ENCODE measurements at places on chromosomes 5 and 9.
A peak's percentile ranks its signal among the peaks of the same experiment; 100 is the strongest.

- DNase-seq, result no peak
Measured at GRCh38 chr5:95177456-95177855, 107.4 kb downstream of the MCTP1 start.

GRCh38 chr9:25678846-25679360 is 659 bp upstream of the TUSC1 start:
- no peak for DNase-seq

- DNase-seq, result no peak
Measured at GRCh38 chr9:124291801-124292396, 34.1 kb downstream of the NEK6 start.

GRCh38 chr5:38697013-38697412 is 140.6 kb upstream of the LIFR start:
- DNase-seq, result peak; percentile 3

GRCh38 chr5:9829621-9830020 is 199.5 kb upstream of the TAS2R1 start:
- DNase-seq, result no peak

- DNase-seq, result no peak
Measured at GRCh38 chr9:84317563-84317962, 23.0 kb downstream of the SLC28A3 start.

DNA sequence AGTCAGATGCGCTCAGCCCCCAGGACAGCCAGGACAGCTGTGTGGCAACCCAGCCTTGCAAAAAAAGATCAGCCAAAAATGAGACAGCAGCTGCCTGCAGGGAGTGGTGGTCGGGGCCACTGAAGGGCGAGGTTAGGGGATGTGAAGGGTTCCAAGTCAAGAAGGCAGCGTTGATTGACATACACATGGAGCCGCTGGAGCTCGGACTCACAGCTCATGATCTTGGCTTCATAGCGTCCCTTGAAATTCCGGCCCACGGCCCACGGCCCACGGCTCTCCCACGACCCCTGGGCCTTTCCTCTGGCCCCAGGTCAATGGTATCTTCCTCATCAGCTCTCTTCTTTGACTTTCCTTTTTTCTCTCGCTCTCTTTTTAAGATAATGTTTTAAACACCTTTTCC is 390.0 kb upstream of the IRX4 start:
- DNase-seq, result no peak

- DNase-seq, result no peak
Measured at GRCh38 chr5:154276973-154277331, 86.4 kb downstream of the GALNT10 start.

GRCh38 chr9:122860319-122861142 is 32.1 kb upstream of the PDCL start:
- no peak for DNase-seq

DNA sequence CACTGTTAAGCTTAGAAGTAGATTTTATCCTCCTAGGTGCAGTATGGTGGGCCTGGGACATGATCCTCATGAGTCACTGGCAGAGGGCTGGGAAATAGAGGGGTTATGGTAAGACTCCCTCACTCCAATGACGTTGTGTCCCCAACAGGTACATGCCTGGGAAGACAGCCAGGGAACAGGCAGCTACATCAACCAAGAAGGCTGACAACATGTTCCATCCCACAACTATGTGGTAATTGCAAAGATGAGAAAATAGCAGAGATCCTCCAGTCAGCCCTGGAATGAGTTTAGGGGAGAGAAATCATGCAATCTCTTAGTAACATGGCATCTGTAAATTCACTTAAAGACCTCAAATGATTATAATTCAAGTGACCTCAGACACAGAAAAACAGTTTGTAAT is 114.4 kb upstream of the LIFR start:
- DNase-seq, result no peak

DNA sequence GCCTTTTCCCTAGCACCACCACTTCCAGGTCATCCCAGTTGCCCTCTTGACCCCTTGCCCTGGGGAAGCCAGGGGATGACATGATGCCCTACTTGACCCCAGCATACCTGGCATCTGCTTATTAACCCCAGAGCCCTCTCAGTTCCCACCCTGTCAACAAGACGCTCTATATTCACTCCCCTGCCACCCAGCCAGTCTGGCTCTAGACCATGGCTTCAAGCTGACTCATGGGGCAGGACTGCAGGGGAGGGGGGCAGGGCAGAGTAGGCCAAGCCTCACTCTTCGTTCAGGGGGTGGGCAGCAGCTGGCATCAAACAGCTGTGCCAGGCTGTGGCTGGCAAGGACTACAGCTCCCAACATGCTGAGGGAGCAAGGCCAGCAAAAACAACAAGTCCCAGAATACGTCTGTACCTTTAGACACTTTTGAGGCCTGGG is 5.3 kb downstream of the ATOSB start:
- DNase-seq, result no peak

DNA sequence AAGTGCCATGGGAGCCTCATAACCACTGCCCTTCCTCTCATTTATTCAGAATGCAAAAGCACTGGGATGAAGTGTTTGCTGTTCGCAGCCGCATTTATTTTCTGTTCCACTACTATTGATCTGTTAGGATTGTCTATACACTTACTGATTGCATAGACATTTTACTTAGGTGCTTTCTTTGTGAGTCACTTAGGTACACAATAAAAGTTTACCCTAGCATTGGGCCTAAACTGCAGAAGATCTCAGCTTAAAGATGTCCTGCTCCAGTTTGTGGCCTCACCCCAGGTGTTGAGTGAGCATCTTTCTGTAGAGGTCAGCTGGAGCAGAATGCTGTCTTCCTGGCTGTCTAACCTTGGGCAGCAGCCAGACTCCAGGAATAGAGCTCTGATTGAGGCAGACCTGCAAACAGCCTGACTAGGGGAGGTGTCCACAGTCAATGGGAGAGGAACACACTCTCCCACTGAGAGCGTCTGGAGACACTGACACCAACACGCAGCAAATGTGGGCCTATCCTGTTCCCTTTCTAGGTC is 54.0 kb downstream of the GPR21 start:
- DNase-seq, result no peak

- DNase-seq, result no peak
Measured at GRCh38 chr9:128145951-128146351, 3.3 kb upstream of the LCN2 start.

- DNase-seq, result no peak
Measured at GRCh38 chr5:158765407-158765806, 334.3 kb downstream of the EBF1 start.

DNA sequence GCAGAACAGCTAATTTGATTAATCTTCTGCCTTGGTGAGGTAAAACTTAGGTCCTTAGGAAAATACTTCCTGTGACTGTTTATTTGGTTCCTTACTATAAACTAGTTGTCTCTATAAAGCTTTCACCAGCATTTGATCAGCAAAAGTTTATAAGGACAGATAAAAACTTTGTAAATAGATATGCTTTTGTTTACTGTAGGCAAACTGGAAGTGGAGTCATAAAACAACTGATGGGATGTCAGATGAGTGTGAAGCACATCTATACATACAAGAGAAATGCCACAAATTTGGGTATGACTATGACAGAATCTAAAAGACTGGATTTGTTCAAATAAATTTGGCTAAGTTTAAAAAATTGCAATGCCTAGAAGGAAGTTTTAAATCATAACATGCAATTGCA is 5.5 kb downstream of the PTGER4 start:
- DNase-seq, result no peak

- no peak for DNase-seq
Measured at GRCh38 chr5:116242343-116242742, 157.5 kb downstream of the COMMD10 start.

GRCh38 chr5:95583992-95584391 is 29.1 kb downstream of the ARSK start:
- DNase-seq, result no peak

DNA sequence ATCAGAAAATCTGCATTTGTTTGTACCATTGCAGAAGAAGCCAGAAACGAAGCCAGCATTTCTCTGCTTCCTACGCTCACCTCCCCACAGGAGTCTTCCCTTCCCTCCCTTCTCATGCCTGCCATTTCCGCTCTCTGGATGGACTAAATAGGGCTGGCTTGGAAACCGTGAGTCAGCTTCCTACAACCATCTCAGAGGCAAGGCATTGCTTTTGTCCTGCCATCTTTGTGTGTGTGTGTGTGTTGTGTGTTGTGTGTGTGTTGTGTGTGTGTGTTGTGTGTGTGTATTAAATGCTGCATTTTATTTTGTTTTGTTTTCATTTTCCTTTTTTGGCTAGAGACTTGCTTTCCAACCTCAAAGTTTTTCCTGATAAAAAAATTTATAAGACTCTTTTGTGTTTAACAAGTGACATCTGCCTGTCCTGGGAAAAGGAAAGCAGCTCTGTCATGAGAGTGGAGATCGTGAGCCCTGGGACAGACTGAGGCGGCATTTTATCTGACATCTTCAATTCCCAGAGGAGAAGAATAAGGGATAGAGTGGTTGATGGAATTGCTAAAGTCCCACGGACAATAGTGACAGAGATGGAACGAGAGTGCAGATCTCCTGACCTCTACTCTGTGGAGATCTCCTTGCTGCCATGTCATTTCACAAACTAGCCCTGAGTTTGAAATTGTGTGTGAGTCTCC is 7.5 kb upstream of the EGFLAM start:
- no peak for DNase-seq

DNA sequence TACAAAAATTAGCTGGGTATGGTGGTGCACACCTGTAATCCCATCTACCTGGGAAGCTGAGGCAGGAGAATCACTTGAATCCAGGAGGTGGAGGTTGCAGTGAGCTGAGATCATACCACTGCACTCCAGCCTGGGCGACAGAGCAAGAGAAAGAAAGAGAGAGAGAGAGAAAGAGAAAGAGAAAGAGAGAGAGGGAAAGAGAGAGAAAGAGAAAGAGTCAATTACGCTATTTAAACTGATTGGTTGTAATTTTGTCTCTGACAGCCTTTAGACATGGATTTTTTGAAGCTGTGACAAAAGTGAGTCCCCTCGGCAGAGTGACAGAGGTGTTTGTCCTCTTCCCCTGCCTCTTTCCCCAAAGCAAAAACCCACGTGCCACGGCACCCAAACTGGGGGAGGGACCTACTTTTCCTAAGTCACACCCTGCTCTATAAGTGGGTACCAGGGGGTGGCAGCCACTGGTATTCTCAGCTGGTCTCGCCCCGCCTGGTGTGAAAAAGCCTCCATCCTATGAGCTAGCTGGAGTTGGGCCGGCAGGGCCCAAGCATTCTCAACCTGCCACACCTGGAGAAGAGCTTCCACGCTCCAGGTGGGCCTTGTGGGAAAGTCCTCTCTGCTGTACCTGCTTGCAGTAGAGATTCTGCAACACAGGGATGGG is 3.4 kb upstream of the CFAP157 start:
- no peak for DNase-seq

DNA sequence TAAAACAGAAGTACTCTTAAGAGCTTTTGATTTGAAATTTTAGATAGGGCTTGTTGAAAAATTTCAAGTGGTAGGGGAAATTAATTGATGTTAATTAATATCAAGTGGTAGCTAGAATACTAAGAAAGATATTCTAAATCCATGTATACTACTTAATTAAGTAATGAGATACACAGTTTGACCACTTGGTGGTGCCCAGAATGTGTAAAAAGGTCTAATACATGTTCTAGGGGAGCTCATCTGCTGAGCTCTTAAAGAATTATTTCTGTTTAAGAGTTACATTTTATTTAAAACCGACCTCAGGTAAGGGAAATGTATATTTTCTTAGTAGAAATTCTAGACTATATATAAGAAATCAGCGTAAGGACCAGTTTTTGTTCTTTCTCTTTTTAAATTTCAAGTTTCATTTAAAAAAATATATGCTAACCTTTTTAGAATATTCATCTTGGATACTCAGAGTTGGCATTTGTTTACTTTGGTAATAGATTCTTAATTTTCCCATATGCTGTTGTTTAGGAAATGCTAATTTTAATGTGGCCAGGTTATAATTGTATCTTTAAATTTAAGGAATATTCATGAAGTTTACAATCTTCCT is 61.5 kb downstream of the LNPEP start:
- no peak for DNase-seq

GRCh38 chr9:78707481-78707991 is 410.6 kb downstream of the PSAT1 start:
- no peak for DNase-seq

GRCh38 chr9:7089406-7090193 is 331.8 kb downstream of the KDM4C start:
- DNase-seq, result no peak

GRCh38 chr9:136750526-136750925 is 2.2 kb upstream of the LCN6 start:
- DNase-seq, result no peak

DNA sequence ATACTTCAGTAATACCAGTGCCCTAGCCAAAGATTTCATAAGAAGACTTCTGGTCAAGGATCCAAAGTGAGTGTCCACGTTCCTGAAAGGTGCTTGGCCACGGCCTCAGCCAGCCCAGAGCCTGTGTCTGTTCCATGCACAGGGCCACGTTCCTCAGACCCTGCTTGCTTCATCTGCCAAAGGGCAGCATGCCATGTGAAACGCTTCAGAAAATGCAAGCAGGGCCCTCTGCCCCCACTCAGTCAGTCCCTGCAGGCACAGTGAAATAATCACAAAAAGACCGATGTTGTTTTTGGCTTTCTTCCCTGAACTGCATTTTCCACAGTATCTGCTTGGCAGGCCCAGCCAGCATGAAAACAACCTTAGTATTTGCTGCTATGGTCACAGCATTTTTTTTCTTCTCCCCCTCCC is 85.5 kb upstream of the CTSL start:
- no peak for DNase-seq

DNA sequence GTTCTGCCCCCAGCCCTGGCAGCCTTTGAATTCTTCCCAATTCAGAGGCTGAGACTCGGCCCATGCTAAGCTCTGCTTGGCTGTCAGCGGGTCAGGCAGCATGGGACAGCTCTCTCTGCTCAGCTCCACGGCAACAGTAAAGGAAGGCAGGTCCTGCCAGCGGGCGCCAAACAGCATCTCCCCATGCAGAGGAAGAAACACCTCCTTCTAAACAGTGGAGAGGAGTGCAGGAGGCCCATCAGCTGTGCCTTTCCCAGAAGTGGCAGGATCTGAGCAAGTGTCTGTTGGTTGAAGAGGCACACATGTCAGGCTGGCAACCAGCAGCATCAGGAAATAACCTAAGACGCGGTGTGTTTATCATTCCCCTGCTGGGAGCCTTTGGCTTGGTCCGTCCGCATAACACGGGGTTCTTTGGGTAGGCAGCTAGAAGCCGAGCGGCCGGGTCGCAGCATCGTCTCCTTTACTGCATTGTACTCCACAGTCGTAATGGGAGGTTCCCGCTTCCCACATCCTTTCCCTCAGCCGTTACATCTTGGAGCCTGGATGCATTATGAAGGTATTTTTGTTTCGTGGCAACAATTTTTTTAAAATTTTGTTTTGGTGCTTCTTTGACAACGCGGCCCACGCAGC is 42.7 kb upstream of the NCS1 start:
- no peak for DNase-seq

- DNase-seq, result no peak
Measured at GRCh38 chr5:159242656-159243055, 20.4 kb upstream of the UBLCP1 start.

DNA sequence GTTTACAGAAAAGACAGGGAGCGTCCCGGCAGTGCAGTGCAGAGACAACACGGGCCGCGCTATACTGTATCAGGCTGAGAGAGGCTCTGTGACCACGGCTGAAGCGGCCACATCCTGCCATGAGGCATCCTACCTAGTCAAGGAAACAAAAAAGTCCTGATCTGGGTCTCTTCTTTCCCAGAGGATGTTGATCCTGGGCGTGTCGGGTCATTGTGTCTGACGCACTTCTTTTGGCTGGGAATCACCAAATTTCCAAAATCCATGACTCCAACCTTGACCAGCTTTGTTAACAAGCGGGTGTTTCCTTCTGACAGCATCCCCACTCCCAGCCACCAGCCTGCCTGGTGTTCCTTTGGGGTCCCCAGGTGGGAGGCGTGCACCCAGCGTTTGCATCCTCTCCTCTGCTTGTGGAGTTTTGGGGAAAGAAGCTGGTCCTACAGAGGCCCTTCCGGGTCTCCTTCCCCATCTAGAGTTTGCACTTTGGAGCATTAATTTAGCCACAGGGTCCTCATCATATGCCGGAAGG is 91.4 kb upstream of the RAI14 start:
- no peak for DNase-seq
